ENCODE measurements at places on chromosomes 4 and X. TPM values are rescaled to one million over a fixed set of nuclear protein-coding genes. Genes with fewer than 3 reads are reported as not detected.

DNA sequence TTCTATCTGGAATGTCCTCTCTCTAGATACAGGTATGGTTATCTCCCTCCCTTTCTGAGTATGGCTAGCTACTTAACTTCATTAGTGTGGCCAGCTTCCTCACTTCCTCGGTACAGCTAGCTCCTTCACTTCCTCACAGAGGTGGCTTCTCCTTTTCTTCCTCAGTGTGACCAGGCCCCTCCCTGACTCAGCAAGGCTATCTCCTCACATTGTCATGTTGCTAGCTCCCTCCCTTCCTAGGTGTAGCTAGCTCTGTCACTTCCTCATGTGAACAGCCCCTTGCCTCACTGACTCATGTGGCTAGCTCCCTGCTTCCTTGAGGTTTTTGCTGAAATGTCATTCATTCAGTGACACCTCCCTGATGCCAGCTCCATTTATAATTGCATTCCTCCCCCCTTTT, 67.3 kb upstream of the DDIT4L start:
- DNase-seq, result peak; percentile 25

DNA sequence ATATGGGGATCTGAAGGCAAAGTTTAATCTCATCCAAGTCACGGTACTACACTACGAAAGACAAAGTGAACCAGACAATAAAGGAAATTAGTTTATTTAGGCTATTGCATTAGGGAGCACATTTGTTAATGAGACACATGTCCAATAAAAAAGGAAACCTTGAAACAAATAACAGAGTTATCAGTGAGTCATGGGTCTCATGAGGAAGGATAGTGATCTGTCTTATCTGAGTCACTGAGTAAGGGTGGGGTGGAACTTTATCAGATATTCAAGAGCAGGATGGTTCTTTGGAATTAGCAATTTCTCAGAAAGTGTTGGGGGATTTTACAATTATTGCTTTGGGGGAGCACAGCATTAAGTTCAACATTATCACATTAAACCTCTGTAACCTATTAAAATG, 188.9 kb upstream of the IL1RAPL1 start:
- DNase-seq, result no peak

DNA sequence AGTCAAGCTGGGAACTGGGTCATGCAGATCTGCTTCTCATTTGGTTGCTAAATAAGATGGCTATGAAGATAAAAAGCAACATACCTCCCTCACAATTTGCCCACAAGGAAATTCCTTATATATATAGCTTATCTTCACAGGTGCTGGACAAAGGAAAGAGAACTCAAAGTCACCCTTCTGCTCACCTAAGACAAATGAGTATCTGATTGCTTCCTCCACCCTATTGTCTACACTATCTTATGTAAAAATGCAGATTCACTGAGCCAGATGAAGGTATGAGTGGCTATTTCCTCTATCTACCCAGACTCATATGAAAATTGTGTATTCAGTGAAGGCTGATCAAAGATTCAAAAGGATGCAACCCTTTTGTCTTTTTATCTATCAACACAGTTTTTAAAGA, 50.8 kb downstream of the CHM start:
- DNase-seq, result no peak

DNA sequence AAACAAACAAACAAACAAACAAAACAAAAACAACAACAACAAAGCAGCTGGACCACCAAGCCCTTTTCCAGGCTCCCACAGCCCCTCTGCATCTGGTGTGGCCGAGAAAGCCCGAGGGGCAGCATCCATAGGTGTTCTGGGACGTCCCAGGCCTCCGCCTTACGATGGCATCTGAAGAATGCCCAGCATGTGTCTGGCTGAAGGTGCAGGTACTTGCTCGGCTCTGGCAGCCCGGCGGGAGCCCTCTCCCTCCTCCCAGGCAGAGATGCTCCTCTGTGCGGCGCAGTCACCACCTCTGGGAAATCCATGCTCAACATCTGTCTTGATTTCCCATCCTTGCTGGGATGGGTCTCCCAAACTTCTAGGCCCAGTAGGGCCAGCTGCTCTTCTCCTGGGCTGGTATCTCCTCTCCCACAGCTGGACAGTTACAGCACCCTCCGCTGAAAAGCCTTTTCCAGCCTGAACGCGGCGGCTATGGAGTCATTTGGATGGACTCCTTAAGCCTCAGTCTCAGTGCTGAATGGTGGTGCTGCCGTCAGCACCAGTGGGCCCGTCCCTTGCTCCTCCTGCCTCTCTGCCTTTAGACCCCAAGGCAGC, 4.3 kb downstream of the PSAPL1 start:
- DNase-seq, result no peak

- DNase-seq, result no peak
These were observed 266.1 kb downstream of the GRIA3 start for GRCh38 chrX:123450222-123450621.

DNA sequence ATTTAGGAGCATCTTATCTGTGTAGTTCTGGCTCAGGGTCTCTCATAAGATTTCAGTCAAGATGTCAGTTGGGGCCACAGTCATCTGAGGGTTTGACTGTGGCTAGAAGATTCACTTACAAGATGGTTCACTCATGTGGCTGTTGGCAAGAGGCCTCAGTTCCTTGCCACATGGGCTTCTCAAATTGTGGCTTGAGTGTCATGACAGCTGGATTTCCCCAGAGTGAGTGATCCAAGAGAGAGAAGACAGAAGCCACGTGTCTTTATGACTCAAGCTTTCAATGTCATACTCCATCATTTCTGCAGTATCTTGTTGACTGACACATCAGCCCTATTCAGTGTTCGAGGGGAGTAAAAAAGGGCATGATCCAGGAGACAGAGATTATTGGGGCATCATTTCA, 131.3 kb upstream of the AP1S2 start:
- DNase-seq, result no peak

PPP2R2C gene
- total RNA-seq, result 17.6 TPM

DRD5 gene
- total RNA-seq, result not detected

ZCCHC13 gene
- total RNA-seq, result not detected

ESX1 gene
- not detected for total RNA-seq

ZCCHC4 gene
- total RNA-seq, result 15.0 TPM

CNKSR2 gene
- 14.9 TPM for total RNA-seq

APOO gene
- 40.5 TPM for total RNA-seq

NALF2 gene
- 3.6 TPM for total RNA-seq

ADH1A gene
- not detected for total RNA-seq

Data from NCI-H460 (cell line).